ENCODE measurements at places on chromosomes 1 and 21.

DNA sequence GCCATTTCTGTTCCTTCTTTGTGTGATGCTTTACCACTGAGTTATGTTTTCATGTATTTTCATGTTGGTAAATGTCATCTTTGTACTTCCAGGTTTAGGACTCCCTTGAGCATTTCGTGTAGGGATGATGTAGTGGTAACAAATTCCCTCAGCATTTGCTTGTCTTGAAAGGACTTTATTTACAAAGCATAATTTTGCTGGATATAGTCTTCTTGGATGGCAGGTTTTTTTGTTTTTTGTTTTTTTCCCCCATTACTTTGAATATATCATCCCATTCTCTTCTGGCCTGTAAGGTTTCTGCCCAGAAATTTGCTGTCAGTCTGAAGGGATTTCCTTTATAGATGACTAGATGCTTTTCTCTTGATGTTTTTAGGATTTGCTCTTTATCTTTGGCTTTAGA lies 133.4 kb downstream of the PCBP3 start:
- DNase-seq = no peak

DNA sequence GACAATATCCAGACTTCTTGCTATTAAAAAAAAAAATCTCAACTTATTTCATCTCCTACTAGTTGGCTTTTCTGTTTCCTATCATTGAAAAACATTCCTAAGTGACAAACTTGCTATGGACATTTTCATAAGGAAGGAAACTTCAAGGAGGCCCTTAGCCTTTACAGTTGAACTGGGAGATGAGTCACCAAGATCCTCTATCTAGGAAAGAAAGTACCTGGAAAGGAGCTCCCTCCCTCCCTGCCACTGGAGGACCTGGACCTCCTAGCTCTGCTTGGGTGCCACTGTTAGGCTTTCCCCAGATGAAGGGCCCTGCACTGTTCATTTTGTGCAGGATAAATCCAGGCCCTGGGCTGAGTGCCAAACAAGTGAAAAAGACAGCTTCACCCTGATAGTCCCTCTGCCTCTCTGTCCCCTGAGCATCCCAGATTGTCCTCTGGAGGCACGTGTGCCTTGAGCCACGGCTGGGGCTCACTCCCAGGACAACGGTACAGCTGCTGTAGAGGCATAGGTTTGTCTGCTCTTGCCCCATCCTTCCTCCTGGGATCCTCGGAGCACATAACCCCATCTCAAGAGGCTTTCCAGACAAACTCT lies 40.2 kb upstream of the SOX13 start:
- no peak for DNase-seq

- no peak for DNase-seq
Measured at GRCh38 chr1:81590171-81590570, 210.6 kb upstream of the ADGRL2 start.

DNA sequence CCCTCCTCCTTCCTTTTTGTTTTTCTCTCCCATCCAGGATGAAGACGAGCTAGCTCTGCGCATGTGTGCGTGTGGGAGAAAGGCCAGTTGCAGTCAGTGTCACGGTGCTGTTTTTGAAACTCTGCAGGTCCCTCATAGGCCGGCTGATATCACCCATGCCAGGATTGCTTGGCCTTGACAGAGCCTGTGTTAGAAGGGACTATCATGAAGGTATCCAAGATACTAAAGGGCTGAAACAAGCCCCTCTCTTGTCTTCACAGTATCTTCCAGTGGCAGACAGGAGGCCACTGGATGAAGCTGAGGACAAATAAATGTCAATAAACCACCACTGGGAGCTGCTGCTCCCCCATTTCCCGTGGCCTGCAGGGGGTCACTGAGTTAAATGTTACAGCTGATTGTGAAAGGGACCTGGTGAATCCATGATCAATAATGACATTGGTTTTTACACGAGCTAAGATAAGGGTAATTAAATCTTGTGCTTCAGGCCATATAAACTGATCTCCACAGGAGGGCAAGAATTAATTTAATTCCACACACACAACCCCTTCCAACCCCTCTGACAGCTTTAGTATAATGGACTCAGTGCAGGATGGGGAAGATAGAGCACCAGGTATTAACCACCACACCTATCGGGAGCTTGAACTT lies 64.6 kb upstream of the TARBP1 start:
- DNase-seq = no peak

DNA sequence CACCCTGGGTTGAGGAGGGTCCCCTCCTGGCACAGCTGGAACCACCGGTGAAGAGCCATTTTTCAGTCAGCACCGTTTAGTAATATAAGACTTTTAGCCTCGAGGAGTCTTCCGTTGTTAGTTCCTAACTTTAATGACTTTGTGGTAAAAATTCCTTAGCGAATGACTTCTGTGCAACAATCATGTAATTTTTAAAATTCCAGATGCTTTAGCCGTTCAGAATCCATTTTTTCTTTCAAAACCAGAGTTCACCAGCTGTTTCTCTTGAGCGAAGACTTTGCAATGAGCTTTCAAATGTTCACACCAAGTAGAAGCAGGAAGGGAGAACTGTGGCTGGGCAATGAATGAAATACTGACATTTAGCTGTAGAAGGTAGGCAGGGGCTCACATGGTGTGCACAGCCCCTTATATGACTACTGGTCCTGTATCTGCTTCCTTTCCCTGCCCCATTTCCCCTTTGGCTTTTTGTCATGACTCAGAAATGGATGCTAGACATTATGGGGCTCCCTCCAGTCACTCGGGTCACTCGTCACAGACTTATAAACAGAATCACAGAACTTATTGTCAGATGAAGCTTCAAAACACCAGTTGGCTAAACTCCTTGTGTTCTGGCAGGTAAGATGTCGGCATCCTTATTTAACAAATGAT lies 4.1 kb downstream of the DISC1 start:
- DNase-seq = no peak

DNA sequence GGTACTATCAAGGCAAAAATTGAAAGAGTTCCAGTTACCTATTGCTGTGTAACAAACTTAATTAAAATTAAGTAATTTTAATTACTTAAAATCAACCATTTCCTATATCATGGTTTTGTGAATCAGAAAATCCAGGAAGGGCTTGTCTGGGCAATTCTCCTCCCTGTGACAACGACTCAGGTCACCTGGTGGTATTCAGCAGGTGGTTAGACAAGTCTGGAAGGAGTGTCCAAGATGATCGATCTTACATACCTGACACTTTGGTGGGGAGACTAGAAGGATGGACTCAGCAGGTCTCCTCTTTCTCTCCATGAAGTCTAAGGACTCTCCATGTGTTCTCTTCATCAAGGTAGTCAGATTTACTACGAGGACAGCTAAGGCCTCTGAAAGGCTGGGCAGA lies 22.9 kb downstream of the SERPINC1 start:
- no peak for DNase-seq

- DNase-seq = no peak
Measured at GRCh38 chr1:3456964-3457909, 2.8 kb downstream of the ARHGEF16 start.
